ENCODE measurements at places on chromosomes 2 and 18. TPM values are rescaled to one million over a fixed set of nuclear protein-coding genes. Genes with fewer than 3 reads are reported as not detected.

SYT4 gene
- polyA plus RNA-seq: 1.1 TPM

CAPG gene
- 114 TPM for polyA plus RNA-seq

CNGA3 gene
- polyA plus RNA-seq: 0.02 TPM

DNA sequence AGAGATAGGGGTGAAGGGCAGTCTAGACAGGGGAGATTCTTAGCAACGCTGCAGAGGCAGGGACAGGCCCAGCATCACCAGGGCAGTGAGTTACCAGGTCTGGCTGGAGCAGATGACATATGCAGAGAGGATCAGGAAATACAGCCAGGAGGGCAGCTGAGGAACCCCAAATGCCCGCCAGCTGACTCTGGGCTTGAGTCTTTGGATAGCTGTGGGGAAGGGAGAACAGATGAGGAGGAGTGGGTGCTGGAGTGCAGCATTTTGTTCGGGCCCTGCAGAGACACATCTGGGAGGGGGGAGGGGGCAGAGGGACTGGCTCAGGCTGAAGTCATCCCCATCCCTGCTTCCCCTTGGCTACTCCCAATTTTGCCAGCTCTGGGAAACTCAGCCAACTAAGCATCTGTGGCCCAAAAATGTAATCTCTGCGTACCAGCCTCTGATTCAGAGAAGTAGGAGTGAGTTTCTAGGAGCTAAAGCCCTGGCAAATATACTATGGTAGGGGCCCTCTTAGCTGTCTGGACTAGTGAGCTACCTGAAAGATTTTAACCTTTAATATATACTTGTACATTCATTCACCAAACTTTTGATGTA, 214.5 kb downstream of the ZBTB7C start:
- H3K4me1 ChIP-seq: no peaks in the 10 kb centered on the region
- H3K36me3 ChIP-seq: no peaks in the 10 kb centered on the region
- DNase-seq: no peak
- no peak overlapping the region for H3K27ac ChIP-seq
- H3K27me3 ChIP-seq: no peaks in the 10 kb centered on the region

DNA sequence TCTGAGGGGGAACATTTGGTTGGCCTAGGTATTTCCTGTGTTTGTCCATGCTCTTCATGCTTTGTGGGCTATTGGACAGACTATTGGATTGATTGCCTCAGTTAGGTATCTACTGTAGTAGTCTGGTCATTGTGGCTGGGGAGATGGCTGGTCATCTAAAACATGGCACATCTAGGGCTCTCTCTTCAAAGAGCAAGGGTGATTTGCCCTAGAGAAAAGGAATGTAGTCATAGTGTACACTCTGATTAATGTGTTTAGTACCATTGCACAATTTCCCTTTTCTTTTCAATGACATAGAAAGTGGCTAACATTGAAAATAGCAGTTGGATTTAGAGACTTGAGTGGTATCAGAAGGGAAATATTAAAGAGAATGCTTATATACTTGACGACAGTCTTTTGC, 114.3 kb downstream of the LCLAT1 start:
- peaks cover 3% of the 10 kb centered on the region for H3K36me3 ChIP-seq
- no peak overlapping the region for H3K4me3 ChIP-seq
- no peaks in the 10 kb centered on the region for H3K27me3 ChIP-seq
- H3K27ac ChIP-seq: no peak overlapping the region
- no peaks in the 10 kb centered on the region for H3K4me1 ChIP-seq
- DNase-seq: no peak

CTIF gene
- polyA plus RNA-seq: 9.3 TPM

DNA sequence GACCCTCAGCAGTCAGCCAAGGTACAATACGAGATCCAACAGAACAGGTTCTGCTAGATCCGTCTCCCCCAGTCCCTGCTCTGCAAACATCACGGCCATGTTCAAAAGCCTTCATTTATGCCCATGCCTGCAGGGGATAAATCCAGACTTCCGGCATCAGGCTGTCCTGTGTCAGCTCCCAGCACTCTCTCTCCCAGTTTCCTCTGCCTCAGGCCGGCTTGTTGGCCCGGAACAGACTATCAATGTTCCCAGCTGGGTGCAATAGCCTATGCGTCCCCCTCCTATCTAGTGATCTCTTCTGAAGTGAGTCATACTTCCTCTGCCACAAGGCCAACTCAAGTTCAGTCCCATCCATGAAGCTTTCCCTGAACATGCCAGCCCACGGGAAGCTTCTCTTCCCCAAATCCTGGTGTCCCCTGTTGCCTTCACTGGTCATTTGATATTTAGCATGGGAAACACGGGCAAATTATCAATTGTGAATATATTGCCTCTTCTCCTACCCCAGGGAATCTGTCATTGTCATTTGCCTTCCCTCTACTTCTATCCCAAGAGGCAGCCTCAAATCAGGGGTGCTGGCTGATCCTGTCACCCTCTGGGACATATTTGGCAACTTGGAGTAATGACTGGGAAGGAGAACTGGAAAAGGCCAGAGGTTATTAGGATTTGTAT, 51.1 kb downstream of the CAPN13 start:
- H3K4me3 ChIP-seq: no peak overlapping the region
- H3K4me1 ChIP-seq: no peaks in the 10 kb centered on the region
- H3K27me3 ChIP-seq: no peaks in the 10 kb centered on the region
- H3K36me3 ChIP-seq: no peaks in the 10 kb centered on the region

- no peak overlapping the region for H3K27ac ChIP-seq
- no peaks in the 10 kb centered on the region for H3K4me1 ChIP-seq
- DNase-seq: no peak
Observed at GRCh38 chr2:3647246-3647645, 10.8 kb upstream of the ALLC start.

All from H1 (cell line).